ENCODE measurements at places on chromosomes 16 and 17. TPM values are rescaled to one million over a fixed set of nuclear protein-coding genes. Genes with fewer than 3 reads are reported as not detected.

Gene KRT26
- total RNA-seq, result not detected

Gene KRTAP1-4
- not detected for total RNA-seq

DNA sequence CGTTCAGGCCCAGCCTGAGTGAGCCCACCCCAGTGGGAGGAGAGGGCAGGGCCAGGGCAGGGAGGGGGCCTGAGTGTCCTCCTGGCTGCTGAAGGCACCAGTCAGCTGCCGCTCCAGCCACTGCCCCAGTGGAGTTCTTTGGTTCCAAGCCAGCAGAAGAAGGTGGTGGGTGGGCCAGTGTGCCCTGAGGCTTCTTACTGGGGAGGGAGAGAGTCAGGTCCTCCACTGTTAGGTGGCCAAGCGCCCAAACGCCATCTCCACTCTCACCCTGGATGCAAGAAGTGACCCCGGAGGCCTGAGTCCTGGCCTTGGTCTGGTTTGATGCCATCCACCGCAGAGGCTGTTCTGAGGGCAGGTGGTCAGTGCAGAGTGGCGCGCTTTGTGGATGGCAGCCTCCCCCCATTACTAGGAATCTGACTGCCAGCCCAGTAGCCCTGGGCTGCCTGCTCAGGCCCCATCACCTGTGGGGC, 2.2 kb downstream of the RNF213 start:
- no peak for DNase-seq

- DNase-seq, result no peak
Observed at GRCh38 chr16:30747331-30747730, 894 bp upstream of the PHKG2 start.

- no peak for DNase-seq
Observed at GRCh38 chr17:40564883-40565768, at the start of gene CCR7. Gene CCR7 (minus strand): TSS chr17:40565472. CDS start chr17:40565409, 63 bp downstream.
